ENCODE measurements at places on chromosomes 6 and 20.
A peak's percentile ranks its signal among the peaks of the same experiment; 100 is the strongest.

GRCh38 chr6:40928307-40928706 lies 110.7 kb downstream of the UNC5CL start:
- no peak for DNase-seq

DNA sequence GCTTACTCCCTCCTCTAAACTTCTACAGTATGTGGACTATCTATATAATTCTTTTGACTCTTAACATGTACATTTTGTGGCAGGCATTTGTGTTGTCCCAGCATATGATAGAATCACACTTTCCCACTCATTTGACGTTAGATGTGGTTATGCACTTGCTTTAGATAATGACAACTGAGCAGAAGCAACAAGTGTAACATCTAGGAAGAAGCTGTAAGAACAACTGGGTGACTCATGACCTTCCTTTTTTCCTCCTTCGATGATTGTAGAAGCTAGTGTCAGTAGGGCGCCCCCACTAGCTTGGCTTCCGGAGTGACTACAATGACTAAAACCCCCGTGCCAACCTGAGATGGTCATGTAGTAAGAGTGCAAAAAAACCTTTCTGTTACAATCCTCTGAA lies 74.6 kb upstream of the CEP85L start:
- peak; percentile 56 for DNase-seq

- DNase-seq: no peak
These were observed 5.2 kb upstream of the VEGFA start for GRCh38 chr6:43764772-43765171.

DNA sequence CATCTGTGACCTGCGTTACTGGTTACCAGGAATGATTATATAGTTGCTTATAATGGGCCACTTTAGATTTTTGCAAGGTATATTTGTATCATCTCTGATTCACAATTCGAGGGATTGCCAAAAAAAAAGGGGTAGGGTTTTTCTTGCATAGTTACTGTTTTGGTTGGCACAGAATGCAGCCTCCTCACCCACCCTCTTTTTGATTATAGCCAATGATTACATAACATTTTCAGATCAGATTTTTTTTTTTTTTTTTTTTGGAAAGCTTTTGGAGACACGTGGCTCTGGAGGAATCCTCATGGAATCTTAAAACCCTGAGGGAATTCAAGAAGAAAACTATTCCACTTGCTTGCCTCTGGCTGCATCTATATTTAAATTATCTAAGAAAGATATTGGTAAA lies 53.7 kb downstream of the UST start:
- no peak for DNase-seq

DNA sequence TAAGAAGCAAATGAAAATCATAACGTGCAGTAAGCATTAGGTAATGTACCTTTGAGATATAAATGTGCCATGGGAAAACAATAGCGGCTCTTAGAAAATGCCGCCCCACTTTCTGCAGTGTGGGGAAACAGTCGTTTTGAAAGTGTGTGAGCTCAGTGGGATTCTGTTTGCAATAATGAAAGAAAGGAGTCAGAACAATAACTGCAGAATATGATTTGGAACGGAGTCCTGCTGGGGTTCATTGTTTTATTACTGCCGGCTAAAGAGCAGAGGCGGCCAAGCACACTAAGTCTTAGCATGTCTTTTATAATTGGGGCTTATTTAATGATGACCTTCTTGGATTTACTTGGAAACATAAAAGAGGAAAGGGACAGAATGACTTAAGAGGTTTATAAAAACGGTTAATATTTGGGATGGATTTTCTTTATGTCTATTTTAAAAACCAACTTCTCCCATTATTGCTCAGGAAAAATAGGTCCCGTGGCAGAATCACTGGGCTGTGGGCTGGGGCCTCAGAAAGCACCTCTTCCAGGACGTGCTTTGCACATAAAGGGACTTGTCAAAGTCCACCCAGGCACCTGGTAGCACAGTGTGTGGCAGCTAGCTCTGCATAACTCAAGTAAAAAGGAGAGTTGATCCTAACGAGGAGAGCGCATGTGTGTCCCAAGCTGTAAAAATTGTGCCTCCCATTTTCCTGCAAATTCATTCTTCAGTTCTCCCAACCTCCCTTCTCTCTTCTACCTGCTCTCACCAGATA lies 44.0 kb upstream of the SLC22A16 start:
- DNase-seq: no peak

GRCh38 chr6:37314487-37315156 lies 39.2 kb upstream of the RNF8 start:
- DNase-seq: peak; percentile 51

DNA sequence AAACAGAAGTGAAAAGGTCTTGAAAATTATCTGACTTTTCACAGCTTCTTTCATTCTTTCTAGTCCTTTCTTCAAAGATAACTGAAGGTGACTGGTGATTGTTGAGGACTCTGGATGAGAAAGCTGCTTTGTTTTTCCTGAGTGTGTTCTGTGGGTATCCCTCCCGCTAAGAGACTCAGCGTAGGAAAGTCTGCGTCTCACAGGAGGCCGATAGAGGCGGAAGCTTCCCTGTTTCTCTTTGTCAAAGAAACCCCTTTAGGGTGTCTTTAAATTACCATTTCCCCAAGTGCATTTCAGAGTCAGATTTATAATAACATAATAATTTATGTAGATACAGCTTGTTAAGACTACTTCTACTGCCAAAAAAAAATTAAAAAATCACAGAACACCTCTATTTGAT lies 31.2 kb upstream of the IRF4 start:
- no peak for DNase-seq

GRCh38 chr20:32756156-32756555 lies 6.0 kb upstream of the DNMT3B start:
- DNase-seq: no peak

GRCh38 chr6:13315896-13316295 lies 12.4 kb downstream of the TBC1D7 start:
- DNase-seq: no peak

DNA sequence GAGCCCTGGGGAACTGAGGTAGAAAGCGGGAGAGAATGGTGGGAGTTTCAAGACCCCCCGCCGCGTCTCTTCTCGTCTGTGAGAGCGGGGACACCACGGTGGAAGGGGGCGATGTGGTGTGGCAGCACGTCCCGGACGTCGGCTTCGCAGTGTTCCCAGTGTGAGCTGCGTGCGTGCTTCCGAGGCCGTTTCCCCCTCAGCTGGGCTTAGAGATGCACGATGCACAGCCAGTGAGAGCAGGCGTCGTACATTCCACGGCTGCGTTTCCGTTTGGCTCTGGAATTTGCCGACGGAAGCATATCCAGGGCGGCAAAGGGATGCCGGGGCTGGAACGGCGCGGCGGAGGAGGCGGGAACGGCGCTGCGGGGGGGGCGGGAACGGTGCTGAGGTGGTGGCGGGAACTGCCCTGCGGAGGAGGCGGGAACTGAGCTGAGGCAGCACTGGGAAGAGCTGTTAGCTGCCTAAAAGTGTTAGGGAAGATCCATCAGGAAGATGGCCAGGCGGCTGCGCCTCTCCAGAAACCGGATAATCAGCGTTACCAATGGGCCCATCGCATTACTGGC lies 37.7 kb downstream of the KIF25 start:
- no peak for DNase-seq

- no peak for DNase-seq
These were observed 9.4 kb downstream of the TRIM10 start for GRCh38 chr6:30151580-30151979.

DNA sequence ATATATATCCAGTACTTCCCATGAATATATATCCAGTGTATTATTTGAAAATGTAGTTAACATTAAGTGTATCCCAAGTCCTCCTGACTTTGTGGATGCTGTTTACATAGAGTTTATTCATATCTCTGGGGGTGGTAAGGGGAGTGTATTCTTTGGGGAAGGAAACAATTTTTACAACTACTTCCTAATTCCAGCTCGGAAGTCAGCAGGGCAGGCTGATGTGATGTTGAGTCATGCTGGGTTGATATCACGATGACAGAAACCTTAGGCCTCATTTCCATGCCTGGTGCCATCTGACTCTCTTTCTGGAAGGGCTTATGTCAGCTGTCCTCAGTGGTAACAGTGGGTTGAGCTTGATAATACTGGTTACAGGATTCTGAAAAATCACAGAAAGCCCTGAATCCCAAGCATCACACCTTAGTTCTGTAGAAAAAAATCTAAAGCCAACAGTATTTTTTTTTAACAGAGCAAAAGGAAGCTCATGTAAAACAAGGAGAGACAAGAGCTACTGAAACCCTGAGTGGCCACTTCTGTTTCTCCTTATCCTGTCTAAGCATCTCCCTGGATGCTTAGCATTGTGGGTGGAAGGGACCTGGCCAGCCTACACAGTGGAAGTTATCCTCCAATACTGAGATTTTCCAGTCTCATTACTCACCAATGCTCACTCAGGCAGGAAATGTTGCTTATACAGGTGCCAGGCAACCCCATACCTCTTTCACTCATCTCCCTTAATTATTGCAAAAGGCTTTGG lies 75.2 kb upstream of the IYD start:
- DNase-seq: no peak

DNA sequence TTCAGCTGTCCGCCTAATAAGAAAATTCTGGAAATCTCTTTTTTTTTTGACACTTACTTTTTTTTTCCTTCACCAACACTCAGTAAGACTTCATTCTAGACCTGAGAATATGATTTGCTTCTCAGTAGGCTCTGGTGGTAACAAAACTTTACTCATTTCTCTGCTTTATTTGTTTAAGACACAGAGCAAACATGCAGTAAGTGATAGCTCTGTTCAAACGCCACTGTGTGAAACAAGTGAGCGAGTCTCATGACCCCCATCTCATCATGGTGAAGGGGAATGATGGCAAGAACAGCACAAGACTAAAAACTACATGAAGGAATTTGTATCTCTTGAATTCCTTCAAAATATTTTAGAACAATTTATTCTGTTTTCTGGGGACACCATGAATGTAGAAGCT lies 541.6 kb upstream of the POU3F2 start:
- DNase-seq: no peak

- no peak for DNase-seq
These were observed 121.5 kb downstream of the EYA2 start for GRCh38 chr20:47016068-47016664.

DNA sequence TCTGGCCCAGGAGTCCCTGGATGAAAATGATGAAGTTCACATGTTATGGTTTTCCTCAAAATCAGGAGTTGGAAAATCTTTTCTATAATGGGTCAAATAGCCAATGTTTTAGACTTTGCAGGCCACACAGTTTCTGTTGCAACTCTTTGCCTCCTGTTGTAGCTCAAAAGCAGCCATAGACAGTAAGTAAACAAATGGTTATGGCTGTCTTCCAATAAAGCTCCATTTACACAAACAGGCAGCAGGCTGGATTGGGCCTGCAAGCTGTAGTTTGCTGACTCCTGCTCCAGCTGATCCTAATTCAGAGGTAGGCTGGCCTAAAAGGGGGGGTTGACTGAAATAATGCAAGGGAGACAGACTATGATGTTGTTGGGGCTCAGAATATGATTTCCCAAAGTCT lies 33.0 kb downstream of the METTL24 start:
- DNase-seq: no peak

- no peak for DNase-seq
These were observed 22.9 kb upstream of the NPBWR2 start for GRCh38 chr20:64130271-64130670.

DNA sequence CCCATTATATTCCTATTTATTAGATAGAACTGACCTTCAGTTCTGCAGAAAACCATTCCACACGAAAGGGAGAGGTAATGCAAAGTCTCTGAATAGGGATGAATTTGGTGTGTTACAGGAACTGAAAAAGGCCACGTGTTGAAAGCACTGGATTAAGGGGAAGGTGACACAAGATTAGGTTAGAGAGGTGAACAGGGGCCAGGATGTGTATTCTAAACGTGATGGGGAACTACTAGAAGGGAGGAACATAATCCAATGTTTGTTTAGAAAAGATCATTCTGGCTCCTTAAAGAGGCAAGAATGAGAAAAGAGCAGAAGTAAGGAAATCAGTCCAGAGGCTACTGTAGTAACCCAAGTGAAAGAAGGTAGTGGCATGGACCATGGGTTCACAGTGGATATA lies 6.3 kb upstream of the ZKSCAN8 start:
- DNase-seq: no peak

- DNase-seq: no peak
These were observed 9.7 kb upstream of the IRF4 start for GRCh38 chr6:381742-382461.

GRCh38 chr20:33262658-33263065 lies 20.4 kb upstream of the BPIFB1 start:
- no peak for DNase-seq

DNA sequence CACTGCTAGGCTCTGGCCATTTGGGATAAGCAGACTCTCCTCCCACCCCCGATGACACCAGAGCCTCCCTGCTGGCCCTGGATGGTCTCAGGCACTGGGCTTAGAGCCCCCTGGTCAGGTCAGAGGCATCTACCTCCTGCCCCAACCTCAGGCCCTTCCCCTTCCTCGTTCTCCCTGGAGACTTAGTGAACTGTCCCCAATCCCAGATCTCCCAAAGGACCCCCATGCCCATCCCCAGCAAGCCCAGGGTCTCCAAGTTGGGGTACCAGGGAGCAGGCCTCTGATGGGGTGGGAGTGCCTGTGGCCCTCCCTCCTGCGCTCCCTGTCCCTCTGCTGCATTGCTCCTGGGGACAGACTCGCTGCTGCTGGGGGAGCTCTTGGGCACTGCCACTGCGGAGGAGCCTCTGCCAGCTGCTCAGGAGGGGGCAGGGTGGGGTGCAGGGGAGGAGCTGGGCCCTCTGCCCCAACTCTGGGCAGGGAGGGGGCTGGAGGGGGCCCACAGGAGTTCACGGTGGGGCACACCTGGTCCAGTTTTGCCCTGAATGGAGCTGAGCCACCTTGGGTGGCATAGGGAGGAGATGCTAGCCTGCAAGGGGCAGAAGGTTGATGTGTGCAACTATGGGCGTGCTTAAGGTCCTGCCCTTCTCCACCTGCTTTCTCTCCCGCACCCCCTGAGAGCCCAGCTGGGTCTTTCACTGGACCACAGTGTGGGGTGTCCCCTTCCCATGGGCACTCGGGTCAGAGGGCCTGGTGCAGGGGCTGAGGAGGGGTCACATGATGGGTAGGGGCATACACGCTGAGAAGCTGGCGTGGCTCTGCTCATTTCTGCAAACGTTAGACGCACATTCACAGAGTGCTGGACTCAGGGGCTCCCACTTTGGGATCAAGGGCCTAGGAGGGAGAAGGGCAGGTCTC lies 40.4 kb downstream of the SPDEF start:
- DNase-seq: no peak

- DNase-seq: peak; percentile 49
These were observed 154.9 kb downstream of the OR2B2 start for GRCh38 chr6:27757307-27757706.

GRCh38 chr6:169857343-169858292 lies 106.2 kb downstream of the ERMARD start:
- no peak for DNase-seq

All from CD4-positive, alpha-beta T cell treated with Interleukin-1 beta for 1 hour (primary cell).